ENCODE measurements at places on chromosomes 1 and 21.

DNA sequence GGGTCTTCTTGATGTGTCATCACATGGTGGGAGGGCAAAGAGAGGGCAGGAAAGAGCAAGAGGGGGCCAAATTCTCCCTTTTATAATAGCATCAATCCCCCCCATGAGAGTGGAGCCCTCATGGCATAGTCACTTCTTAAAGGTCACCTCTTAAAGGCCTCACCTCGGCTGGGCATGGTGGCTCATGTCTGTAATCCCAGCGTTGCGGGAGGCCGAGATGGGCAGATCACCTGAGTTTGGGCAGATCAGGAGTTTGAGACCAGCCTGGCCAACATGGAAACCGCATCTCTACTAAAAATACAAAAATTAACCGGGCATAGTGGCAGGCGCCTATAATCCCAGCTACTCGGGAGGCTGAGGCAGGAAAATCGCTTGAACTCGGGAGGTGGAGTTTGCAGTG lies 170.1 kb downstream of the PGBD5 start:
- DNase-seq: no peak

DNA sequence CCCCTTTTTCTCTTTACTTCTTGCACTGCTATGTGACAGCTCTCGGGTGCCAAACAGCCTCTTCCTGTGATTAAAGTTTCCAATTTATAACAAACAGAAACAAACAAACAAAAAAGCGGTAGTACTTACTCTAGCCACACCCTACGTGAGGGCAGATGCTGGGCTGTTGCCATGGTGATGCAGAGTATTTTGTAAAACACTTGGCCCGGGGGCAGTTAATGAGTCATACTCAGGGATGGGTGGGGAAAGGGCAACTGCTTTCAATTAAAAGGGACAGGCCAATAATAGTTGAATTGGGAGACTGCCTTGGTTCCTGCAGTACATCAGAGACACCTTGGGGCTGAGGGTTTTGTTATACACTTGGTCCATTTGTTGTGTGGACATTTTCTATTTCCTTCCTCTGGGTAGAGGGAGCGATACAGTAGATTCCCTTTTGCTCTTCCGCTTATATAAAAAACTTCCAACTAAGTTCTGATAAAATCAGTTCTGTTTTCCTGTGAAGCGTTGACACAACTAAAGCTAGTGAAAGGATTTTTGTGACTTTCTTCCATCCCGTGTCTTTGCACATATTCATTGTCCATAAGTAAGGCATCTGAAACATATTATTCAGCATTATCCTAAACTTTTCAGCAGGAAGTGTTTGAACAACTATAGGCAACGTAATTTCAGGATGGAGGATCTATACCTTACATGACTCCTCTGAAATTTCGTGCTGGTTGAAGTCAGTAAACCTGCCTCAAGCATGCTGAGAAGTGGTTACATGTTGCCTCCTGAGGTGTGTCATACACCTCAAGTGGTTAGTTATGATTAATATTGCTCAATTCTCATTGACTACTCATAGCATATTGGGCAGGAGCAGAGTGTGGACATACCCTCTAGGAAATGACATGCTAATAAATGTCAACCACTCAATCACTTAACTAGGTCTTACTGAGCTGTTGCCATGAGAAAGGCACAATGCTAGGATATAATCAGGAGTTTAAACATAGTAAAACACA lies 36.7 kb upstream of the THEM4 start:
- peak; percentile 19 for DNase-seq

DNA sequence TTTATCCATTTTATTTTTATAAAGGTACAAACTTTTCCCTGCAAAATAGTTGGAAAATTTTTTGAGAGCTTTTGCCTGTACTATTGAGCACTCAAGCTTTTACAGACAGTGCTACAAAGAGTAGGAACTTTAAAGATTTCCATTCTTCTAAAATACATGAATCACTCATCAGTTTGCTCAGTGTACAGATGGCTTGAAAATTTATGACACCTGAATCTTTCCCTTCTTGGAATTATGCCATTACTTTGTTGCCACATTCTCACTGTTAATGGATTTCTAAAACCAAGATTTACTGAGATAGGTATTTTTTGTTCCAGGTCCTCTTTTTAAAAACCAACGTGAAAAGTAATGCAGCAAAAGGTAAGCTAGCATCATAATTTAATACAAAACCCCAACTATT lies 76.0 kb downstream of the GPATCH2 start:
- DNase-seq: no peak

DNA sequence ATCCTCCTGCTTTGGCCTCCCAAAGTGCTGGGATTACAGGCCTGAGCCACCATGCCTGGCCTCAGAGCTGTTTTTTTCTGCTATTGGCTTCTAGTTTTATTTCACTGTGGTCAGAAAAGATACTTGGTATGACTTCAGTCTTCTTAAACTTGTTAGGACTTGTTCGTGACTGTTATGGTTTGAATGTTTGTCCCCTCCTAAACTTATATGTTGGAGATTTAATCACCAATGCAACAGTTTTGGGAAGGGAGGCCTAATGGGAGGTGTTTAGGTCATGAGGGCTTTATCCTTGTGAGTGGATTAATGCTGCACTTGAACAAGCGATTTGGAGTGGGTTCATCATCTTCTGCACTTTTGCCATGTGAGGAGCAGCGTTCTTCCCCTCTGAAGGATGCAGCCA lies 24.5 kb upstream of the SOD1 start:
- no peak for DNase-seq

DNA sequence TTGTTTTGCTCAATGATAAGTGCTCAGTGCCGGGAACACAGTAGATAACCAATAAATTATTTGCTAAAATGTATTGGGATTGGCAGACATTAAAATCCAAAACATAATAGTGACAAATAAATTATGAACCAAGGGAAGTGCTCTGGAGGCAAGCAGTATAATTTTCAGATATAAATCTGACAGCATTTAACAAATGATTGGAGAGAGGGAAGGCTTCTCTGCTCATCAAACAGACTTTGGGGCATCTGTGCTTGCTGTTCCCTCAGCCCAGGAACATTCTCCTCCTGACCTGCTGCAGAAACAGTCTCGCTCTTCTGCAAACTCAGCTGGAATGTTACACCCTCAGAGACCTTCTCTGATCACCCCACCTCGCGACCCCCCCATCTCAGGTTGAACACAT lies 2.2 kb downstream of the CD46 start:
- no peak for DNase-seq

DNA sequence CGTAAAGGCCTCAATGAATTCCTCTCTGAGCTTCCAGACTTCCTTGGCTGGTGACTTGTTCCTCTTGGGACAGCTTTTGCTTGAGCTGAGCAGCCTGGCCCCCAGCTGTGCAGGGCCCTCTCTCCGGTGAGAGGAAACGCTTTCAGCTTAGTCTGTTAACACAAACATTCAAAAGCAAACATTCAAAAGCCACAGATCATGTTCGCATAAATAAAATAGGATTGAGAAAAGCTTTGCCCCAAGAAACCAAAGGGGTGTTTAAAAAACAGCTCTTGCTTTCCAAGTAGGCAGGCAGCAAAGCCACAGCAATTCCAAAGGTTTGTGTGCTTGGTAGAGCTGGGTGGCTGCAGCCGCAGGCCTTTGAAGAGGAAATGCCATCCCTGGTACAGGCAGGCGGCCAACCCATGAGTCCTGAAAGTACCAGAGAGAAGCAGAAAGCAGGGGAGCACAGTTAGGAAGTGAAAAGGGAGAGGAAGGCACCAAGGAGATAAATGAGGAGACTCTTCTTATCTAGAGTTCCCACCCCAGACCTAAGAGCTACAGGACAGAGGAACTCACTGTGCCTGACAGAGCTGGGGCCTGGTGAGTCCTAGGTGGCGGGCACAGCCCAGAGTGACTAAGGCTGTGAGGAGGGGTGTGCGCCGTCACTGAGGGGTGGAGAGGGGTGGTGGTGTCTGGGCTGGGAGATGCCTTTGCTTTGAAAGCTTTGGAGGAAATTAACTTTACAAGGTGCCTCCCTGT lies 48.4 kb downstream of the CCN1 start:
- no peak for DNase-seq

GRCh38 chr1:218948446-218948845 lies 225.2 kb upstream of the LYPLAL1 start:
- no peak for DNase-seq

DNA sequence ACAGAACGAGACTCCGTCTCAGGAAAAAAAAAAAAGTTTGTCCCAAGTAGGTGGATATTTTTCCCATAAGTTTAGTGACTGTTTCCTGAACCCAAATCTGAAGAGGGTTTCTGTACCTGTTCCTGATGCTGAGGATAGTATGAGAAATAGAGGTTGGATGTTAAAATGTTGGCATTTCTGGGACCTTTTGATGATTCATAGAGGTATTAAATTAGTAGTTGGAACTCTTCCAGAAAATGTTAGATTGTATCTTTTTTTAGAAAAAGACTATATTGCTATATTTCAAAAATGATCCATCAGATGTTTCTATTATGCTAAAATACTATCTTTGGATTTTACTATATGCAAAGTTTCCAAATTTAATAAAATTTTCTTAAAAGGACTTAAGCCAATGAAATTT lies 2.9 kb upstream of the CENPL start:
- DNase-seq: no peak

GRCh38 chr1:145692785-145693443 lies 14.3 kb downstream of the PDZK1 start:
- no peak for DNase-seq

GRCh38 chr1:48936436-48936835 lies 159.7 kb upstream of the BEND5 start:
- DNase-seq: no peak

- DNase-seq: no peak
These were observed 5.2 kb upstream of the MEF2D start for GRCh38 chr1:156505679-156506298.

GRCh38 chr1:82099170-82099569 lies 298.4 kb downstream of the ADGRL2 start:
- DNase-seq: no peak

DNA sequence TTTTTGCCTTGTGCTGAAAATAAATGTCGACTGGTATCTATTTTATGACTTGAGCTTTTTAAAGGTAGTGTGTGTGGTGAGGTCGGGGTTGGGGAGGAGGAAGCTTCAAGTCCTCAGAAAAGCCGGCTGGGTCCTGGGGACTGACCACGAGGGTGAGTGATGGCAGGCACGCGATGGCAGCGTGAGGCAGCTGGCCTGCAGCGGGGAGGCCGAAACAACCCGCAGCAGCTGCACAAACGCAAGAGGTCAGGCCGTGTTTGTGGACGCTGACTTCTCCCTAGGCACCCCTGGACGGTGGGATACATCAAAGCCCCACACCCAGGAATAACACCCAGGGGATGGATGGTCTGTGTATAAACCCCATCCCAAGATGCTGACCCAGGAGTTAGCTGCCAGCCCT lies 51.4 kb downstream of the ZBTB18 start:
- DNase-seq: no peak

DNA sequence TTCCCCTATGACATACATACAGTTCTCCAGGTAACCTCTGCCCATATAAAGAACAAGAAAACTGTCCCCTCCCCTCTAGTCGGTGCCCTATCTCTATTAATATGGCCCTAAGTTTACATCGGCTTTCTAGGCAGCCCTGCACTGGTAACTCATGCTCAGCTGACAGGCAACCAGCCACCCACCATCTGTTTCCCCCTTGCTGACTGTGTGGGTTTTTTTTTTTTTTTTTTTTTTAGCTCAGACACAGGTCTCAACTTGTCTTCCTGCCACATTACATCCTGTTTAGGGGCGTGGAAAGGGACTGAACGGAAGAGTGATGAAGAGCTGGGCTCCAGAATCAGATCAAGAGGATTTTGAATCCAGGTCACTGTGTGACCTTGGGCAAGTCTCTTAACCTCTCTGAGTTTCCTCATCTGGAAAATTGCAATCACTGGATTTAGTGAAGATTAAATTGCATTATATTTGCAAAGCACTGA lies 14.0 kb downstream of the LAPTM5 start:
- peak; percentile 52 for DNase-seq

DNA sequence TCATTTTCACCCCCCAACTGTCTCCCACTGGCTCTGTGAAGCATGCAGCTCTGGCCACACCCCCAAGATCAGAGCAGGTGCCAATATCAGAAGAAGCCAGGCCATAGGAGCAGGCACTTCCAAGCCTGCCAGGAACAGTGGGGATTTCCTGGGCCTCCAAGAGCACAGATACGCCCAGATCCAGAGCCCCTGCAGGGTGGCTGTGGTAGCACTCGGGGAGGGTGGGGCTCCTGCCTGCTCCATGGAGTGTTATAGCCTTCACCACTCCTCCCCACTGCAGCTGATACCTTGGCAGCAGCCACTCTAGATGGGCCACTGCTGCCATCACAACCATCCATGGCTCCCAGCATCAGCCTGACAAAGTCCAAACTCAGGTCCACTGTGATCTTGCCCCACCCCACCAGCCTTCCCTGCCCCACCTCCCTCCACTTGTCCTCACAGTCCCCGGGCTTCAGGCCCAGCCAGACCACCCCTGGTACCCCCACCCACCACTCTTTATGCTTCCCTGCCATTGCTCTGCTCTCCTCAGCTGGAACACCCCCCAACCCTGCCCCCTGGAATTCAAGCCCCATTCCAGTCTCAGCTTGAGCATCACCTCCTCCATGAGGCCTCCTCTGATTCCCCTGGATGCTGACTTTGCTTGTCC lies 448.3 kb downstream of the MATN1 start:
- no peak for DNase-seq

- no peak for DNase-seq
These were observed 60.5 kb downstream of the USP24 start for GRCh38 chr1:55154616-55155015.

GRCh38 chr1:209659909-209660308 lies 7.7 kb upstream of the LAMB3 start:
- DNase-seq: no peak

DNA sequence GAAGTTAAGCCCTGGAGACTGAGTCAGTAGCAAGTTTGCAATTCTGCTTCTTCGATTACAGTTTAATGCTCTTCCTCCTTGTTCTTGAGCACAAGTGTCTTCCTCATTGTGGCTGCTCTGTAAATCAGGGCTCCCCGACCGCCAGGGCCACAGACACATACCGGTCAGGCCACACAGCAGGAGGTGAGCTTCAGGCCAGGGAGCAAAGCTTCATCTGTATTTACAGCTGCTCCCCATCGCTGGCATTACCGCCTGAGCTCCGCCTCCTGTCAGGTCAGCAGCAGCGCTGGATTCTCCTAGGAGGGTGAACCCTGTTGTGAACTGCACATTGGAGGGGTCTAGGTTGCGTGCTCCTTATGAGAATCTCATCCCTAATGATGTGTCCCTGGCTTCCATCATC lies 1.7 kb upstream of the TRAPPC10 start:
- DNase-seq: no peak

GRCh38 chr1:6889875-6890480 lies 104.7 kb downstream of the CAMTA1 start:
- peak; percentile 14 for DNase-seq

- no peak for DNase-seq
These were observed 2.9 kb upstream of the FOXO6 start for GRCh38 chr1:41358131-41359021.

DNA sequence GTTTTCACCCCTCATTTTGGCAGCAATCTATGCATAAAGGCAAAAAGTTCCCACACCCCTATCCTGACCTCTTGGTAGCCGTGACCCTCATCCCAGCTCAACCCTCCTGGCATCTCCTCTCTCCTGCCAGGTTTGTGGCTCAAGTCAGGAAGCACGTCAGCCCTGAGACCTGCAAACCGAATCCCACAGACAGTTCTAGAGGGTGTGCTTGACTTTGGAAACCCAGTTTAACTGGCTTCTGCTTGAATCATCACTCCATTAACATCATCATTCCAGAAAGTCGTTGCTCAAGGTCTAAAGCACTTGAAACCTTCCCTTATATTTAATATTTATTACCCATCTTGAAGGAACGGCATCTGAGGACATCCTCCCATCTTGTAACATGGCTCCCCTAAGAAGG lies 133.4 kb upstream of the ERG start:
- DNase-seq: no peak

- no peak for DNase-seq
These were observed 61.3 kb downstream of the TRABD2B start for GRCh38 chr1:47935856-47936255.

All from stimulated activated CD4-positive, alpha-beta T cell treated with anti-CD3 and anti-CD28 coated beads, Interleukin-1b, Interleukin-23, amount 100 ng/mL, for 4 hours (primary cell).